ENCODE measurements at places on chromosomes 4 and X.

DNA sequence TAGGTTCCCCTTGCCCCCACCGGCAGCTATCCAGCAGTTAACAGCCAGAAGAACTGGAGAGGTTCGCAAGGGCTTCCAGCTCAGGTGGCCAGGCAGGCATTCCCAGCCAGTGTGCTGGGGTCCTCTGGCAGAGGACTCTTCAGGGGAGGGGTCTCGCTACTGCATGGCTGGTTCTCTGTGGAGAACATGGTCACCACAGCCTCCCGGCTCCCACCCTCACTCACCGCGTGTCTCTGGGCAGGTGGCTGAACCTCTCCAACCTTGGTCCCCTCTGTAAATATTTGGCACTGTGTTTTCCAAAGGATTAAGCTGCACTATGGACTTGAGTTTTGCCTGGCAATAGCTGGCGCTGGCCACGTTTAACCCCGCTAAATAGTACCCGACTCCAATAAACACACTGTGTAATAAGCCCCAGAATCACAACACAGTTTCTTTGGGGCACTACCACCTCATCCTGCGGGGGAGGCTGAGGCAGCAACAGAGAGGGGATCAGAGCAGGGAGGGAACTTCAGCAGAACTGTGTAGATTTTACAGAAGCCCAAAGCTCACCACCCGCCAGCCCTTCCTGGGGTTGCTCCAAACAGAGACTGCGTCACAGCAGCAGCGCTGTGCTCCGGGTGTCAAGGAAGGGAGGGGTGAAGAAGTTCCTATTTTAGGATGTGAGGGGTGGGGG is 15.2 kb downstream of the BCOR start:
- no peak for DNase-seq

DNA sequence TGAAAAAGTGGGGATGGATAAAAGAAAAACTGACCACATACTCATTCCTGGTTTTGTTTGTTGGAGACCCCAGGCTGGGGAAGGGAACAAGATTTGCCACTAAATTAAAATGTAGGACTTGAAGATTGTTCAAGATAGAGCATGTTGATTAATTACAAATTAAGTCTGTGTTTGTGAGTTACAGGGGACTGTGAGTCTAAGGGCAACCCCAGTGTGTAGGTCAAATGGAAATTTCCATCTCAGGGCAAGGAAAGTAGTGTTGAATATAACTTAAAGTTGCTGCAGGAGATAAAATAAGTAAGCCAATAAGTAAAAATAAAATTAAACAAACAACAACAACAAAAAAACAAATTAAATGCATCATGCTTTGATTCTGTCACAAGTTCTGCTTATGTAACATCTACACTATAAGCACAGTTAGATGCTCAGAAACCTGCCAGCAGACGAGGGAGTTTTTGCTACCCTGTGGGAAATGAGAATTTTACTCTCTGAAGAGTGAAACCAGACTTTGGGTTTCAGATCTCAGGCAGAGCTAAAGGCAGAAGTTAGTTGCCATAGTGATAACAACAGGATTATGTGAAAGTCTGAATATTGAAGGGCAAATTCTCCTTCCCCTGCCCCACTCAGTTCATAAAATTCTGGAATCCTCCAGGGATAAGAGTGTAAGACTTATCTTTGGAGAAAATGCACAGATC is 352.3 kb downstream of the GRXCR1 start:
- DNase-seq = no peak

DNA sequence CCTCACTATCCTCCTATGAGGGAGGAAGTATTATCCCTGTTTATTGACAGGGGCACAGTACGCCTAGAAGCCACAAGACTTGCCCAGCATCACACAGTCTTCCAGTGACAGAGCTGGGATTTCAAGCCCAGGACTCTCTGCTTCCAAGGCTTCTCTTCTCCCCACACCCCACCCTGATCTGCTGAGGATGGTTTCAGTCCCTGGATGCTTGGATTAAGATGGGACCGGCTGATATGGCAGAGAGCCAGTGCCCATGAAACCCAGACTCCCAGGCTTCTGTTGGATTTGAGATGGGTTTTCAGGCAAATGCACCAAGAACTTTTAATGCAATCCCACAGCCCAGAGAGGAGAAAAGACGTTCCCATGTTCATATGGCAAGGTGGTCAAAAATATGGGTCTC is 23.2 kb downstream of the EFNB1 start:
- no peak for DNase-seq

- no peak for DNase-seq
Observed at GRCh38 chr4:4270529-4270928, 19.4 kb downstream of the LYAR start.

GRCh38 chrX:120768681-120769080 is 107.0 kb downstream of the CT47B1 start:
- no peak for DNase-seq

- DNase-seq = no peak
Observed at GRCh38 chr4:145709843-145710242, 29.9 kb downstream of the C4orf51 start.

- DNase-seq = no peak
Observed at GRCh38 chr4:144547678-144548298, 98.2 kb upstream of the HHIP start.

All from type B pancreatic cell (in vitro differentiated cells).